ENCODE measurements at places on chromosomes 4 and X.
A peak's percentile ranks its signal among the peaks of the same experiment; 100 is the strongest.

DNA sequence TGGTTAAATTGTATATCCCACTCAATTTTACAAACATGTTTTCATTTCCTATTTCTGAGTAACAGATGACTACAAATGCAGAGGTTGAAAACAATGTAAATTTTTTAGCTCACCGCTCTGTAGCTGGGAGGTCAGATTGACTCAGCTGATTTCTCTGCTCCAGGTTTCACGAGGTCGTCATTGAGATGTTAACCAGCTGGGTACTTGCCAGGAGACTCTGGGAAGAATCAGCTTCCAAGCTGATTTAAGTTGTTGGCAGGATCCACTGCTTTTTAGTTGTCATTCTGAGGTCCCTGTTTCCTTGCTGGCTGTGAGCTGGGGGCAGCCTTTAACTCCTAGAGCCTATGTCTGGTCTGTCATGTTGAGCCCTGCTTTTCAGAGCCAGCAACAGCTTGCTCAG lies 864.3 kb upstream of the AGA start:
- no peak for DNase-seq

GRCh38 chr4:62324215-62324614 lies 1124.1 kb downstream of the ADGRL3 start:
- DNase-seq = no peak

GRCh38 chrX:40437348-40437747 lies 143.4 kb upstream of the ATP6AP2 start:
- no peak for DNase-seq

DNA sequence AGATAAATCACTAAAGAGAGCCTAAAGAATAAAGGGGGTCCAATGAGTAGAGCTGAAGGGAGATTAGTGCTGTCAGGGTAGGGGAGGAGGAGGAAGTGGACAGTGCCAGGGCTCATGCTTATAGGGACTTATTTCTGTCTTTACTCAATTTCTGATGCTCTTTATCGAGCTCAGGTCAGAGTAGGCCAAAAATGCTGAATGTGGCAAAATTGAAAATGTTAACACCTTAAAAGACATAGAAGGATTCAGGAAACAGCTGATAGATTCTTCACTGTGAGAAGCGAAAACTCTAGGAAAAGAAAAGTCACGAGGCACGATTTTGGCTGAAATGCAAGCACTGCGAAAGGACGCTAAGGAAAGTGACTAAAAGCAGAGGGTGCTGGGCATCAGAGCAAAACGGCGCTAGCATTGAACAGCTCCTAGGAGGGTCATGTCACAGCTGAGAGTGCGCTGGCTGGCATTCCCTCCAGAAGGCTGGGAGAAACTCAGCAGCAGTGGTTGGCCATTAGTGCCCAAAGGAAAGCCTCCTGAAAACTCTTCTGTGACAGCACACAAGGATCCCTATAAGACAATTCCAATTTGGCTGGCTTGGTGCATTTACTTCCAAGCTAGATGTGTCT lies 150.9 kb downstream of the HS6ST2 start:
- DNase-seq = no peak

DNA sequence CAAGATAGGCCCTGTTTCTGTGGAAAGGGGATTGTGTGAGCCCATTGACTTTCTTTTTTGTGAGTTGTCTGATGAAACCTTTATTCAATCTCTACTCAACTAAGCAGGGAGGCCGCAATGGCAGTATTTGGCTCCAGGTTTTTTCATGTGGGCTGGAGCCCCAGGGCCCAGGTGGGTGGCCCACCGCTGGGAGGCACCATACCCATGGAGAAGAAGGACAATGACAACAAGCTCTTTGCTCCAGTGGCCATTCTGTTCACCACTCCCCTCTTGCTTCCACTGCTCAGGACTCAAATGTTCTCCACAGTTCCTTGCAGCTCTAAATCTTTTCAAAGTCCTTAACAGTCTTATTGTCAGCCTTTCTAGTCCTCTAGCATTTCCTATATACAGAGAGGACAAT lies 54.1 kb downstream of the HOPX start:
- DNase-seq = no peak

DNA sequence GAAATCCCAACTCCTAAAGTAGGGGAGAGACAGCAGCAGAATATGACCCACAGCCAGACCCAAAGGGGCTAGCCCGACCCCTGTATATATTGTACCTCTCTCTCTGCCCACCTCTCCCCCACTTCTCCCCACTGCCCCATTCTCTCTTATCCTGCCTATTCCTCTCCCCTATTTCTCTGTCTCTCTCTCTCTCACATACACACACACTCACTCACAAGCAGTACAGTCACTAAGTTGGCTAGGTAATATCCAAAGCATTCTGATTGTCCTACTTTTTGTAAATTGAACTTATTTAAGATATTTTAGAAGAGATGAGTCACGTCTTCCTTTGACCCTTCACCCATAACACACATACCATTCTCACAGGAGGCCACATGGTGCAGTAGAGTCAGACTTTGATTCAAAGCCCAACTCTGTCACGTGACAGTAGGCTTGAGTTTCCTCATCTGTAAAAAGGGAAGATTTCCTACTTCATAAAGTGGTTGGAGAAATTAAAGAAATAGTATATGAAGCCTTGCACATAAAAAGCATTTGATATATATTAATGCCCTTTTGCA lies 29.5 kb downstream of the SRPX2 start:
- DNase-seq = no peak

DNA sequence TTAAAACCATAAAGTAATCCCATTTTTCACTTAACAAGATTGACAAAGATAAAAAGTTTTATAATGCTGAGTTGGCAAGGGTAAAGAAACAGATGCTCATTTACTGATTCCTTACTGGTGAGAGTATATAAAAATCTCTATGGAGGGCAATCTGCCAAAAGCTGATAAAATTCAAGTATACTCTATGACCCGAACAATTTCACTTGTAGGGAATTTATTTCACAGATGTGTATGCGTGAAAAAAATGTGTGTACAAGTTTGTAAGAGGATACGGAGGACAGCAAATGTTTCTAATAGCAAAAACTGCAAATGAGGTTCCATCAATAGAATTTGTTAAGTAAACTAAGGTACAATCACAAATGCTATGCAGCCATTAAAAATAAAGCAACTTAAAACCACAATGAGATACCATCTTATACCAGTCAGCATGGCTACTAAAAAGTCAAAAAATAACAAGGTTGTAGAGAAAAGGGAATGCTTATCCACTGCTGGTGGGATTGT lies 23.4 kb downstream of the DHX15 start:
- no peak for DNase-seq

DNA sequence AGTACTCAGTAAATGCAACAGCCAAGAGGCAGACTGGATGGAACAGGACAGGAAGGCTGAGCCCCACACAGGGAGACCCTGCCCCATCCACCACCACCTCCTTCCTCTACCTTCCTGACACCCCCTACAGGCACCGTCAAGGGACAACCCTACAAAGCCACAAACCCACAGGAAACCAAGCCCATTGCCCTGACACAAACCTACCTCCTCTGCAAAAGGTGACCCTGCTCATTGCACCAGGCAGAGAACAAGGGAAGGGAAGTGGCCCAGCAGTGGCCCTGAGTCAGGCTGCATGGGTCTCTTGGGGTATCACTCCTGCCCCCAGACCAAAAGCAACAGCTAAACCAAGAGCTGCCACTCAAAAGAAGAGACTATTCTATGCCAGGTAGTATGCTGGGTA lies 21.0 kb downstream of the JAKMIP1 start:
- DNase-seq = no peak

DNA sequence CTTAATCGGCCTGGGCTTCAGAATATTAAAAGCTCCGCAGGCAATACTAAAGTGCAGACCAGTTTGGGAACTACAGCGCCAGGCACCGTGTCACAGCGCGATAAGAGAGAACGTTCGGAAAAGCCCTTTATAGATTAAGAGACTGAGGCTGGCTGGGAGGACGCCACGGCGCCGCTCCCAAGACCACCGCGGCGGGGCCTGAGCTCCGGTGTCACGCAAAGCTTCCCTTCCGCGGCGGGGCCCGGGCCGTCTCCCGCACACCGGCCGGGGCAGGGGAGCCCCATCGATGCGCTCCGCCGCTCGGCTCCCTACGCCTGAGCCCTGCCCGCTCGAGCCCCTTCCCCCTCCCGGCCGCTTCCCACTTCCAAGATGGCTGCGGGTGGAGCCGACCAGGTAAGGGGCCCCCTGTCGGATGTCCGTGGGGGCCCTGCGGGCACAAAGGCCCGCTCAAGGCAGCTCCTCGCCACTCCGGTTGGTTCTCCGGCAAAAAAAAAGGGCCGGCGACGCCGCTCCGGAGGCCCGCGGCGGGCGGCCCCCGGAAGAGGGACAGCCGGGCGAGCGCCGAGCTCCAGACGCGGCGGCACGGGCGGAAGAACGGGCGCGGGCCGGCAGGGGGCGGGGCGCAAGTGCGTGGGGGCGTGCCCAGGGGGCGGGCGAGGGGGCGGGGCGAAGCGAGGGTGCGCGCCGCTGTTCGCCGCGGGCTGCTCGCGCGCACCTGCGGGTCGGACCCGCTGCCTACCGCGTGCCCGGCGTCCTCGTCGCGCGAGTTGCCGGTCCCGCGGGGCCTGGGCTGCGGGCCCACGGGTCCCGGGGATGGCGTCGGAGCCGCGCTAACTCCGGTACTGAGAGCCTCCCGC lies at the start of gene TBC1D14:
Gene TBC1D14, plus strand, starts transcription at position 714 of the 857 bp plus-strand sequence. CDS start 13,564 bp downstream, outside the sequence.
- peak; percentile 83 for DNase-seq

- no peak for DNase-seq
Observed at GRCh38 chrX:19256986-19257385, 86.7 kb upstream of the PDHA1 start.

GRCh38 chr4:69668680-69669079 lies 15.6 kb upstream of the UGT2A1 start:
- DNase-seq = no peak

DNA sequence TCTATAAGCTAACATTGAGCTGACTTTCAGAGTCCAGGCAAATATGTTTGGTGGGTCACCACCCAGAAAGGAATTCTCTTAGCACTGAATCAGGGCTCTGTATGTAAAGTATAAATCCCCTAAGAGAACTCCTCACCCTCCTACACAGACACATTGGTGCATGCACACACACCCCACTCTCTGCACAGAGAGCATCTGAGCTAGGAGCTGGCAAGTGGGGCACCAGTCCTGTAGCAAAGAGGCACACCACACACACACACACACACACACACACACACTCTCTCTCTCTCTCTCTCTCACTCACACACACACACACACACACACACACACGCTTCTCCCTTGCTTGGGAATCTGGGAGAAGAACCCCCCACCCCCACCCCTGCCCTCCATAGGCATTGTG lies 3.2 kb downstream of the SLITRK2 start:
- no peak for DNase-seq

GRCh38 chr4:13907255-13907751 lies 279.8 kb upstream of the BOD1L1 start:
- DNase-seq = no peak

- DNase-seq = no peak
Observed at GRCh38 chrX:101749436-101749835, 89.8 kb upstream of the ARMCX2 start.

- DNase-seq = no peak
Observed at GRCh38 chr4:2852481-2852921, 8.9 kb downstream of the ADD1 start.

DNA sequence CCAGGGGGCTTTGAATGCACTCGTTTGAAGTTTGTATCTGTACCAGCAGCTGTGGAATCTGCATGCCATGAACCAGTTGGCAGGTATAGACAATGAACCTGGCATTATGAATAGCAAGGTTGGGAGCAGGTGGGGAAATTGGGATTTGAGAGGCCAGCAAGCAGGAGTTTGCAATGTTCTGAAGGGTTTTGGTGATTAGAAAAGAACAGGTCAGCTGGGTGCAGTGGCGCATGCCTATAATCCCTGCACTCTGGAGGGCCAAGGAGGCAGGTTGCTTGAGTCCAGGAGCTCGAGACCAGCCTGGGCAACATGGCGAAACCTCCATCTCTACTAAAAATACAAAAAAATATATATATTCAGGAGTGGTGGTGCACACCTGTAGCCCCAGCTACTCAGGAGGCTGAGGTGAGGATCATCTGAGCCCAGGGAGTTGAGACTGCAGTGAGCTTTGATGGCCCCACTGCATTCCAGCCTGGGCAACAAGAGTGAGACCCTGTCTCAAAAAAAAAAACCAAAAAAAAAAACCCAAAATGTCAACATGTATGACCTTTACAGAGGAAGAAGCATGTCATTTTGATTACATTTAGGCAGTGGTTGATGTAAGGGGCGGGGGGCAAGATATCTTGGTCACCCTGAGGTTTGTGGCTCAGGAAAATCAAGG lies 63.9 kb downstream of the TSC22D3 start:
- DNase-seq = no peak

All from left renal cortex interstitium (tissue), 4 donors.